ENCODE measurements at places on chromosomes 2 and 18.

DNA sequence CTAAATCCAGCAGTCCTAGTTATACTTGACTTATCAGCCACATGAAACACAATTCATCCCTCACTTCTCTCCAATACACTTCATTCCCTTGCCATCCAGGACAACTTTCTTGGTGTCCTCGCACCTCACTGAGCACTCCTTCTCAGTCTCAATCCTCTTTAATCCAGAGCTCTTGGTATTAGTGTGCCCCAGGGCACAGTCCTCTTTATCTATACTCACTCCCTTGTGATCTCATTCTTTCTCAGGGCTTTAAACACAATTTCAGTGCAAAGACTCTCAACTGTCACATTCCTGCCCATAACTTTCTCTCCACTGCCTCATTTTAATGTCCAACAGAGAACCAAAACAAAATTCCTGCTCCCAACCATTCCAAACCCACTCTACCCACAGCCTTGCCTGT lies 60.8 kb upstream of the SPOPL start:
- no peak for DNase-seq

DNA sequence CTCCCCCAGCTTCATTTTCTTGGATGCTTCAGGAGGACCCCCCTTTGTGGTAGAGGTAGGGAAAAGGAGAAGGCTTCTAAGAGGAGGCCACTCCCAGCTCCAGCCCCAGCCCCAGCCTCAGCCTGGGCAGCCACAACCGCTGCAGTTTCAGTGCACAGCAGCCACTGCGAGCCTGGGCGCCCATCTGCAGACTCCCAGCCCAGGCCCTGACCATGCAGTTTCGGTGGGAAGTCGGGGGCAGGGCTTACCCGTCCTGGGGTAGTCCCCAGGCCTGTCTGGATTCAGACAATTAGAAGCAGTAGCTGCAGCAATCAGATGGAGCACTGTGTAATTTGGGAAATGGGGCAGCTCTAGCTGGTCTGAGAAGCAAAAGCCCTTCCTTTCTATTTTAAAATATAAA lies 28.6 kb downstream of the ITM2C start:
- DNase-seq, result peak; percentile 21

- DNase-seq, result no peak
Observed at GRCh38 chr18:59813942-59814341, 85.9 kb upstream of the PMAIP1 start.

GRCh38 chr2:231765496-231765929 lies 15.6 kb downstream of the PDE6D start:
- no peak for DNase-seq

DNA sequence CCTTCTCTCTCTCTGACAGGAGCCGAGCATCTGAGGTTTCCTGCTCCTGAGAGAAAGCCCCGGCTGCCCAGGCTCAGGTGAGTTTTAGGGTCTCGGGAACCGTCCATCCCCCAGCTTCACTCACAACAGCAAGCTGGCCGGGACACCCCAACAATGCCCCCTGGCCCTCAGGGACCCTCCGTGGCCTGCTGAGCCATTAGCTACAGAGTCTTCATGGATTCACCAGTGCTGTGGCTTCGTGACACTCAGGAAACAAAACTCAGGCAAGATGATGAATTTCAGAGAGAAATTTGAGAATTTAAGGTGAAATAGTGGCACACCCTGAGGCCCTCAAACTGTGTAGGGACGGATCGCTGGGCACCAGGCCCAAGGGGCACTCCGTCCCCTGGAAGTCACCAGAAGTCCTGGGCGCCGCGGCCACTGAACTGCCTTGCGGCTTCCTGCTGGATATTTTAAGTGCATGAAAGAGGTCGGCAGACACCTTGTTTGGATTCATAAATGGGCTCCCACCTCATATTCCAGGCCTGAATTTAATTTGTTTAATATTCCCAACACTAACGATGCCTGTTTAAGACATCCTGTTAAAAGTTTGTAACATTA lies 368.3 kb upstream of the SALL3 start:
- no peak for DNase-seq

DNA sequence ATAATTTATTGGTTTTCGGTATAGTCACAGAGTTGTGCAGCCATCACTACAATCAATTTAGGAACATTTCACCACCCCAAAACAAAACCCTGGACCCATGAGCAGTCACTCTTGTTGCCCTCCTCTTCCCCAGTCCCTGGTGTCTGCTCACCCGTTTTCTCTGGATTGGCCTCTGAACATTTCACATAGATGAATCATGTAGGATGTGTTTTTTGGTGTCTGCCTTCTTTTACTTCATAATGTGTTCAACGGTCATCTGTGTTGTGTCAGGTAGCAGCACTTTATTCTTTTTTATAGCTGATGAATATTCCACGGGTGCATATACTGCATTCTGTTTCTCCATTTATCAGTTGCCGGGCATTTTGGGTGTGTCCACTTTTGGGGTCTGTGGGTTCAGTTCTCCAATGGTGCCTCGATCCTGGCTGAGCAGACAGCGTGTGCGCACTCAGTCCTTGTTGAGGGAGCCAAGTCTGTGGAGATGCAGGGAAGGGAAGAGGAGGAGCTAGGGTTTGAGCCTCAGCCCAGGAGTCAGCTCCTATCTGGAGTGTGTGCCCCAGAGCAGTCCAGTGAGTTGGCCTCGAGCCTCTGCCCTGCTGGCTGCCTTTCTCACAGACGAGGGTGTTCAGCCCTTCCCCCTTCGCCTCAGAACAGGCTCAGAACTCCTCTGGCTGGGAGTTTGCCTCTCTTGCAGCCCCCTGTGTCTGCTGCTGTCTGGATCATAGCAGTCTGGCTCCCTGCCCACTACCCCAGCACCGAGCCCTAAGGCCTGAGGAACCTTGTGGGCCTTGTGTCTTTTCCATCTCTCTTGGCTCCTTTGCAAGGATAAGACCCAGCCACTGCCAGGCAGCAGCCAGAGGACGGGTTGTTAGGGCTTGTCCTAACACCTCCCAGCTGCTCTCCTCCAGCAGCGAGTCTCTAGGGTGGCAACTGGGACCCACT lies 18.0 kb downstream of the C2orf74 start:
- no peak for DNase-seq

- no peak for DNase-seq
Observed at GRCh38 chr2:126900646-126901319, 2.1 kb downstream of the TEX51 start.

GRCh38 chr2:38446418-38446817 lies 69.3 kb upstream of the ATL2 start:
- no peak for DNase-seq

DNA sequence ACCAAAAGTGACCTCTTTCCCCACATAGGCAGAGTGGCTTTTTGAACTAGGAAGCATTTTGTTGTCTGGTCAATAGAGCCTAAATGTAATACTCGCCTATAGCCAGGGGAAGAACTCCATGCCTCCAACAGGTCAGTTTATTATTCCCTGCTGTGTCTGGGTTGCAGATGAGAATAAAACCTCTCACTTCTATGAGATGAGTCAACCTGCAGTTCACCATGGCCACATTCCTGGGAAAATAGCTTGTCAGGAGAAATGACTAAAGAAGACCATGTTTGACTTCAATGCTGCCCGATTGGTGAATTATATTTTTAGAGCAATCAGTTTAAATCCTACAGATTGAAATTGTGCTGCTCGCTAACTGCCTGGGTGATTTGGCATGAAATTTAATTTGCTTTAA lies 46.7 kb upstream of the LRRTM1 start:
- no peak for DNase-seq

- DNase-seq, result no peak
Observed at GRCh38 chr2:164920430-164920829, 34.9 kb downstream of the SLC38A11 start.

- no peak for DNase-seq
Observed at GRCh38 chr2:177335917-177336450, 56.6 kb upstream of the AGPS start.

DNA sequence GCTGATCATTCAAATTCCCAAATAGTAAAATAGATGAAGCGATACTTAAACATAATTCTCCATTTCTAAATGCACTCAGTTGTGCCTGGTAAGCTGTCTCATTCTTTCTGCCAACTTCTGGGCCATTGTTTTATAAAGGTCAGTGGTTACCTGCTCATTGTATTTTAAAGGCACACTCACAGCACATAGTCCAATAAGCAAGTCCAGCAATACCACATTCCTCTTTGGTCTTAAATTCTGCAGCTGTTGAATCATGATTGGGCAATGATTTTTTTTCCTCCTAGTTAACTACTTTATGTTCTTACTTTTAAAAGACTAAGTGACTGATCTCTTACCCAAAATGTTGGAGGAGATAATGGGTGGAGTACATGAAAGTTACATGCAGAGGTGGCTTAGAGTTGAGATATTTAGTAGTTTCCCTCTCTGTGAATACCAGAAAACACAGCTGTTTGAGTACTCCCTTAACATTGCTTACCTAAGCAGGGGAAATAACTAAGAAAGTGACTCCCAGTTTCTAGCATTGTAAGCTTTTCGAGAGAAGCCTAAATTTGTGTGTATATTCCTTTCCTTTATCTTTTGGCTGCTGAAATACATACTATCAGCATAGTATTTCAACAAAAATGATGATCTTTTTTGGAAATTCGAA lies 220.7 kb downstream of the CAMKMT start:
- no peak for DNase-seq

Data from activated T-cell treated with anti-CD3 and anti-CD28 coated beads, Interleukin-2, amount 50 U/mL, for 48 hours (primary cell).